ENCODE measurements at places on chromosomes 2 and 18.

GRCh38 chr2:56017784-56018183, 94.2 kb upstream of the EFEMP1 start:
- no peak for DNase-seq

DNA sequence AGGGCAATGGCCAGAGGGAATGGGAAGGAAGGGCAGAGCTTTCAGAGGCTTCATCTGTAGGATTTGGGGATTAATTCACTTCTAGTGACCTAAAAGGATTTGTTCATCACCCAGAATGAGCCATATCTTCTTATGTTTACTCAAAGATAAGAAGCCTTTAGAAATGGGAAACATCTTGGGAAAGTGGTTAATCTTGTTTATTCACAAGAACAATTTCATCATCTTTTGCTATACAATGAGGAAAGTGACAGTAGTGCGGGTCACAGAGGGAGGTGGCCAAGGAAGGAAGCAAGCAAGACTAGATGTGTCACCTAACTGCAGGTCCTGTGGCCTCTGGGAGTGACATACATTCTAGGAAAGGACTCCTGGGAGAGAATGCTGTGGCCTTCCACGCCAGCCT, 140.4 kb upstream of the ALPP start:
- no peak for DNase-seq

DNA sequence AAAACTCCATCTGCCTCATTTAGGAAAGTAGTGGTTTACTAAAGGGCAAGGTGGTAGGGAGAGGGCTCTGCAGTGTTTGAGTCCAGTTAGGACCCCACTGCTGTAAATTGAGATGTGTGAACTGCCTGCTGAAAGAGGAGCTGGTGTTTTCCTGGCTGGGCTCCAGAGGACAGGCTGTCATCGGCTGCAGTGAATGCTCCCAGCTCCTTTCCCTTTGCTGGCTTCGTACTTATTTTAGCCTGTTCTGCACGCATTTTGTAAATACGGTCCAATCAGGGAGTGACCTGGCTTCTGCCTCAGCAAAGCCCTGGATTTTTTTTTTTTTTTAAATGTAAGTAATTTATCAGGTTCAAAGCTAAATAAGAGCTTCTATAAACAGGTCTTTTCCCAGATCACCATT, 37.5 kb downstream of the SLC4A3 start:
- no peak for DNase-seq

DNA sequence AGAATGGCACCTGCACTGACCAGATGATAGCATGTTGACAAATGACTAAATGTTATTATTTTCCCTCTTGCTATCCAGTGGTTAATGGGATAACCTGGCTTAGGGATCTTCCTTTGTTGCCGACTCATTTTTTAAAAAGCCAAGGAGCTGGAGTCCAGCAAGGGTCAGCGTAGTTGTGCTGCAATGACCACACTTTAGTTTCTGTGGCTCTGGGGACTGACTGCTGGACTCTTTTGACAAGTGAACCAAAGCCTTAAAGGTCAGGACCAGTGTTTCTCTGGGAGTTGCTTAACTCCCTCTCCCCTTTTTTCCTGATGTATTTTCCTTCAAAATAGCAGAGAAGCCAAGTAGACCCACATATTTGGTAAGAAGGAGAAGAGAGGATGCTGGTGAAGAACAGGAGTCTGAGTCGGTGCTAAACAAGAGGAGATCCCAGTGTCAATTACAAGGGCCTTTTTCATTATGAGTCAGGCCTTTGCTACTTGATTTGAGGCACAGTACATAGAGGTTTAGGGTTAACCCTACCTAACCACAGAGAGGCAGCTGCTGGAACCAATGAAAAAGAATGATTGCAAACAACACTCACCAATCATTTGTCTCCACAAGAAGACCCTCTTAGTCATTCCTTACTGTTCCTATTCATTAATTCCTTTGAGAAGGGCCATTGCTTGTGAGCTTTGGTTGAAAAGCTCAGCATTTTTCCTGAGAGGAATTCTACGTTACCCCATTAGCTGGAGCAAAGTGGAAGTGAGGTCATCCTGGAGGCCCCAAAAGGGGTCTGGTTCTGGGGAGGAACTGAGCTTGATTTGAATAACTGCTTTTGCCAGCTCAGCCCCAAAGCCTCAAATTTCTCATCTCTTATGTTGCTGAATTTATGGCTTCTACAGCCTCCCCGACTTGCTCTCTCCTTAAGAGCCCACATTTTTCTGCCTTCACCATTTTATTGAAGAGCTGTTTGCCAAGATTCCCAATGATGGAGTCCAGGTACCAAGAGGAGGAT, 137.6 kb upstream of the HNMT start:
- no peak for DNase-seq

DNA sequence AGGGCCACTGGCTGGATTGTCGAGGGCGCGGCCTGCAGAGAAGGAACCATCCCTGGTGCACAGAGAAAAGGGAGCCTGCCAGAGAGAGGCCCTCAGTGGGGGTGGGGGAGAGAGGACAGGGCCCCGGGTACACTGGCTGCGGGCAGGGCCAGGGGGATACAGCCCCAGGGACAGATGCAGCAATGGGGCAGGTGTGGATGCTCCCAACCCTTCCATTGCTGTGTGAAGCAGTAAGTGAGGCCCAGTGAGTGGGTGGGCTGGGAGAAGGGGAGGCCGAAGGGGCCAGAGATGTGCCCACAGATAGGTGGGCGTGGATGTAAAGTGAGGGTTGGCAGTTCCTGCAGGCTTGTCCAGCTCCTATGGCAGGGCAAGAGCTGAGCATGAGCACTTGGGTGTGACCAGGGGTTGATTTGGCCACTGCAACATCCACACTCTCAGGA, 7.4 kb downstream of the AGXT start:
- no peak for DNase-seq
